ENCODE measurements at places on chromosomes 7 and 10. TPM values are rescaled to one million over a fixed set of nuclear protein-coding genes. Genes with fewer than 3 reads are reported as not detected.
A peak's percentile ranks its signal among the peaks of the same experiment; 100 is the strongest.

SFTPA1 gene
- total RNA-seq, result 0.77 TPM

LEP gene
- total RNA-seq, result 0.07 TPM

DNA sequence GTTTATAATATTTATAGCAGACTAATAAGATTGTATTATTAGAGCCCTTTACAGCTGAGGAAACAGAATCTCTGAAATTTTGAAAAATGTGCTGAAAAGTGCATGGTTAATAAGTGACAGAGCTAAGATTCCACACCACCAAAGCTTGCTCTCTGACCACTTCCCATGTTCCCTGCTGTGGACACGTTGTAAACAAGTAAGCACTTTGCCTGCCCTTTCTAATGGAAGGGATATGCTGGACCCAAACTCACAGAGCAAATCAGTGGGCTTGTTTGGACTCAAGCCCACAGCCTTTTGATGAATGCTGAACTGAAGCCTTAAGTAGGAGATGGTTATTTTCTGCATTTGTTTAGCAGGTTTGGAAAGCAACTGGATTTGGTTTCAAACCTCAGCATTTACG is 214.0 kb upstream of the TMEM72 start:
- H3K4me1 ChIP-seq, result no peaks in the 10 kb centered on the region
- DNase-seq, result no peak
- H3K27me3 ChIP-seq, result no peaks in the 10 kb centered on the region

- no peaks in the 10 kb centered on the region for H3K27me3 ChIP-seq
- no peaks in the 10 kb centered on the region for H3K4me1 ChIP-seq
- H3K36me3 ChIP-seq, result no peaks in the 10 kb centered on the region
- no peak overlapping the region for H3K27ac ChIP-seq
- no peak overlapping the region for H3K4me3 ChIP-seq
- no peak for DNase-seq
Observed at GRCh38 chr7:118711688-118712087, 487.2 kb downstream of the ANKRD7 start.

DNA sequence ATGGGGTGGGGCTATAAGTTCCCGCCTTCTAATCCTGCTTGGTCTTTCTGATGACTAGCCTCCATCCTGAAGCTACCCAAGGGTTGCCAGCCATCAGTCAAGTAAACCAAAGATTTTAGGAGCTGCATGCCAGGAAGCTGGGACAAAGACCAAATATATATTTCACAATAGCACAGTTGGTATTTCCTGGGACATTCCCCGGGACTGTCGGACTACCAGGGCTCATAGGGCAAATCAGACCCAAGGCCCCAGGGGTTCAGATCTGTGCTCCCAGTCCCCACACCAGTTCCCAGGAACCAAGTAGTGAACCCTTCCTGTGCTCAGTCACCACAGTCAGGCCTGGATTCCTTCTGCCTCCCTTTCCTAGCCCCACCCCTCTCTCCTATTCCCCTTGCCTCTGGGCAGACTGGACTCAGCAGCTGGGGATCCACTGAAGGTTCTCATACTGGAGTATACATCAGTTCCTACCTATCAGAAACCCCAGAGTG is 5.7 kb upstream of the CXCL12 start:
- H3K36me3 ChIP-seq, result no peaks in the 10 kb centered on the region
- H3K4me1 ChIP-seq, result no peaks in the 10 kb centered on the region
- DNase-seq, result no peak
- peaks cover 5% of the 10 kb centered on the region for H3K27me3 ChIP-seq
- H3K27ac ChIP-seq, result no peak overlapping the region
- H3K4me3 ChIP-seq, result no peak overlapping the region

BTBD16 gene
- 0.13 TPM for total RNA-seq

- H3K4me3 ChIP-seq, result no peak overlapping the region
- DNase-seq, result no peak
- H3K4me1 ChIP-seq, result no peaks in the 10 kb centered on the region
- H3K27ac ChIP-seq, result no peak overlapping the region
- H3K36me3 ChIP-seq, result no peaks in the 10 kb centered on the region
Observed at GRCh38 chr7:8146106-8146787, 115.7 kb downstream of the ICA1 start.

- DNase-seq, result peak; percentile 49
- no peak overlapping the region for H3K4me3 ChIP-seq
- no peaks in the 10 kb centered on the region for H3K36me3 ChIP-seq
- no peaks in the 10 kb centered on the region for H3K4me1 ChIP-seq
- H3K27ac ChIP-seq, result no peak overlapping the region
Observed at GRCh38 chr10:50552771-50553535, 70.8 kb downstream of the SGMS1 start.

Measured in colonic mucosa (tissue), 4 donors.